Vein endothelial cell (primary cell): ENCODE measurements at places on chromosomes 4 and X. TPM values are rescaled to one million over a fixed set of nuclear protein-coding genes. Genes with fewer than 3 reads are reported as not detected.

Gene TLR6
- 2.3 and 4.8 TPM in 2 replicates for total RNA-seq

Gene DGKQ
- 19.1 and 19.9 TPM in 2 replicates for total RNA-seq

Gene RS1
- not detected in 2 replicates for total RNA-seq

Gene GSX2
- not detected in 2 replicates for total RNA-seq

Gene USP17L15
- total RNA-seq: not detected in 2 replicates

Gene ATP2B3
- not detected in 2 replicates for total RNA-seq

Gene PCDH10
- total RNA-seq: 3.2 and 4.9 TPM in 2 replicates

Gene MYL5
- 14.4 and 32.0 TPM in 2 replicates for total RNA-seq
